Muscle of back (tissue), 13 donors: ENCODE measurements at places on chromosomes 7 and 10. TPM values are rescaled to one million over a fixed set of nuclear protein-coding genes. Genes with fewer than 3 reads are reported as not detected.
A peak's percentile ranks its signal among the peaks of the same experiment; 100 is the strongest.

Gene GIMAP8
- 6.5 TPM for polyA plus RNA-seq

Gene CHRM2
- polyA plus RNA-seq: 0.18 TPM

Gene C7orf33
- polyA plus RNA-seq: 0.60 TPM

Gene CCDC3
- polyA plus RNA-seq: 16.3 TPM

GRCh38 chr7:40530292-40530691, 395.5 kb downstream of the SUGCT start:
- DNase-seq: no peak

GRCh38 chr7:150952331-150953050, 25.6 kb downstream of the KCNH2 start:
- DNase-seq: no peak

DNA sequence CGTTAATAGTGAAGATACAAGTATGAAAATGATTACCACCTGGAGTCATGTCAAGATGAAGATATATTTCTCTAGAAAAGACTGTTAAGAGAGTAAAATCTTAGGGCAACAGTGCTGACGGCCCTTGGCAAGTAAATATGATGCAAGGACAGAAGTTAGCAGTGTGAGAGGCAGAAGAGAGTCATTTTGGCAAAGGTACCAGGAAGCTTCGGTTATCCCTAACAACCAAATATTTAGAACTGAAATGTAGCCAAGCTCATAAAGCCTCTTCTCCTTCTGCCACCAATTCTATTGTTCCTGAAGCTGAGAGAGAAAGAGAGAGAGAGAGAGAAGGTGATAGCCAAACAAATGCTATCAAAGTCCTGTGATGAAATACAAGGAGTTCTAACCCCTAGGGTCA, 109.6 kb downstream of the MACC1 start:
- peak; percentile 47 for DNase-seq

DNA sequence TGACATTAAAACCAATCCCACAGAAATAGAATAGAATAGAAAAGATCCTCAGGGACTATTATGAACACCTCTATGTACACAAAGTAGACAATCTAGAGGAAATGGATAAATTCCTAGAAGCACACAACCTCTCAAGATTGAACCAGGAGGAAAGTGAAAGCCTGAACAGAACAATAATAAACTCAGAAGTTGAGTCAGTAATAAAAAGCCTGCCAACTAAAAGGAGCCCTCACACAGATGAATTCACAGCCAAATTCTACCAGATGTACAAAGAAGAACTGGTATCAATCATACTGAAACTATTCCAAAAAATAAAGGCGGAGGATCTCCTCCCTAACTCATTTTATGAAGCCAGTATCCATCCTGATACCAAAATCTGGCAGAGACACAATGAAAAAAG, 220.3 kb upstream of the HPS1 start:
- no peak for DNase-seq

- no peak for DNase-seq
Observed at GRCh38 chr7:157195868-157196267, 57.1 kb downstream of the UBE3C start.
